ENCODE measurements at places on chromosomes 13 and 19. TPM values are rescaled to one million over a fixed set of nuclear protein-coding genes. Genes with fewer than 3 reads are reported as not detected.

ITGBL1 gene
- 1.2 TPM for polyA plus RNA-seq

KLK12 gene
- 0.06 TPM for polyA plus RNA-seq

ZNF540 gene
- 4.7 TPM for polyA plus RNA-seq

CLC gene
- 1.2 TPM for polyA plus RNA-seq

CACNG7 gene
- 1.4 TPM for polyA plus RNA-seq

IGFL2 gene
- polyA plus RNA-seq, result not detected

ABHD13 gene
- polyA plus RNA-seq, result 19.0 TPM

PCP2 gene
- polyA plus RNA-seq, result 1.6 TPM

JOSD2 gene
- polyA plus RNA-seq, result 9.0 TPM

DNA sequence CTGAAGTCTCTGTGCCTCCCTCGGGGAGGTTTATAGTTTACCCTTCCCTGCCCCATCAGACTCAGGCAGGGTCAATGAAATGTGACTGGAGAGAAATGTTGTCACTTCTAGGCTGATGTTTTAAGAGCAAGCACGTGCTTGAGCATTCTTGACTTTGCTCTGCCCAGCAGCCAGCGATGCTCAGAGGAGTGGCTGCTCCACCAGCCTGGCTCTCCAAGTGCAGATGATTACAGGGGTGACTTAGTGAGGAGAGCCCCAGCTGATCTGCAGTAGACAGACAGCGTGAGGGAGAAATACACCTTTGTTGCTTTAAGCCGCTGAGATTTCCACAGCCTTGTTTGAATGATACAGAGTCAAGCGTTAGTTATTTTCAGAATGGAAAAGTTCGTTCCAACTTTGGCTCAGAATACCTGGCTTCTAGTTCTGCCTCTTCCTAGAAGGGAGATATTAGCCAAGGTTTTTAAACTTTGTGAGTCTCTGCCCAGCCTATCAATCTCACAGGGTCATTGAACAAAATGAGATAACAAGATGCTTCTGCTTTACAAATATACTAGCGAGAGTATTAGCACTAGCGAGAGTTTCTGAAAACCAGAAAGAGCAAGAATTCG lies 143.6 kb downstream of the OXGR1 start:
- no peak for DNase-seq

DNA sequence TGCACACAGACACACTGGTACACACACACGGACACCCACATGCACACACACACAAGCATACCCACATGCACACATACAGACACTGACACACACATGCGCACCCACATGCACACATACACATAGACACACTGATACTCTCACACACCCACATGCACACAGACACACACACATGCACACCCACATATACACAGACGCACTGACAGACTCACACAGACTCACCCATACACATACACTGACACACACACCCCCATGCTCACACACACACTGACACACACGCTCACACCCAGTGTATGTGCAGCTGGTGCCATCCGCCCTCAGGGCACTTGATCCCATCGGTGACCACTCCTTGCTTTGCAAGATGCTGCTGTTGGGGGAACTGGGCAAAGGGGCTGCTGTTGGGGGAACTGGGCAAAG lies 9.7 kb upstream of the RASA3 start:
- no peak for DNase-seq

- no peak for DNase-seq
Measured at GRCh38 chr13:30105381-30105780, 202.0 kb downstream of the KATNAL1 start.

DNA sequence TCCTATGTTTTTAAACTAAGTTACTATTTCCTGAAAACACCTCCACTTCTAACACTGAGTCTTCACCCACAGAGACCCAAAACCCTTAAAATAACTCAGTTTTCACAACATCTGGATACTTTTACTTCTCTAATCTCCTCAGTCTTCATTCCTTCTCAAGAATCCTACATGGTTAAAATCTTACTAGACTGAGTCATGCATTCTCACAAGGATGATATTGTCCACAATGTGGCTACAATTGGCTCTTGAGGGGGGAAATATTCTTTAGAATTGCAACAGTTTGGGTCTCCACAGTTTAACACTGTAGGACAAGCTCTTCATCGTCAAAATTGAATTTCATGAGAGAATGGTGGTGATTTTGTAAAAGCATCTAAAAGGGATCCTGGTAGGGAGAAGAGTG lies 397.1 kb downstream of the SLITRK5 start:
- DNase-seq, result no peak

DNA sequence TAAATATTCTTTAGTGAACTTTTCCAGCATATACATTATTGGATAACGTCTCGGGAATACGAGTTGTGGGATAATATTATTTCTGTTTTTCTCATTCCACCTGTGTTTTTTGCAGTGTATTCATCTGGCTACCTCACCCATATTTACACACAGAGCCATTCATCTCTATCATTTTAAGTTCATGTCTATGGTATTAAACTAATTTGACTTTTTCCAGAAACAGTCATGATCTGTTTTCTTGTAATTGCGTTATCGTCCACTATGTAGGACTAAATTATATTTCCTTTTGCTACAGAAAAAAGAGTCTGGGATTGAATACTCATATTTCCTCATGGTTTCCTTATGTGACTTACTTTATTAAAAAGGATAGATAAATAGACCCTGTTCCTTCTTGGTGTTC lies 2.7 kb downstream of the ATP11A start:
- no peak for DNase-seq

GRCh38 chr13:100139817-100140216 lies 50.9 kb downstream of the PCCA start:
- DNase-seq, result no peak

DNA sequence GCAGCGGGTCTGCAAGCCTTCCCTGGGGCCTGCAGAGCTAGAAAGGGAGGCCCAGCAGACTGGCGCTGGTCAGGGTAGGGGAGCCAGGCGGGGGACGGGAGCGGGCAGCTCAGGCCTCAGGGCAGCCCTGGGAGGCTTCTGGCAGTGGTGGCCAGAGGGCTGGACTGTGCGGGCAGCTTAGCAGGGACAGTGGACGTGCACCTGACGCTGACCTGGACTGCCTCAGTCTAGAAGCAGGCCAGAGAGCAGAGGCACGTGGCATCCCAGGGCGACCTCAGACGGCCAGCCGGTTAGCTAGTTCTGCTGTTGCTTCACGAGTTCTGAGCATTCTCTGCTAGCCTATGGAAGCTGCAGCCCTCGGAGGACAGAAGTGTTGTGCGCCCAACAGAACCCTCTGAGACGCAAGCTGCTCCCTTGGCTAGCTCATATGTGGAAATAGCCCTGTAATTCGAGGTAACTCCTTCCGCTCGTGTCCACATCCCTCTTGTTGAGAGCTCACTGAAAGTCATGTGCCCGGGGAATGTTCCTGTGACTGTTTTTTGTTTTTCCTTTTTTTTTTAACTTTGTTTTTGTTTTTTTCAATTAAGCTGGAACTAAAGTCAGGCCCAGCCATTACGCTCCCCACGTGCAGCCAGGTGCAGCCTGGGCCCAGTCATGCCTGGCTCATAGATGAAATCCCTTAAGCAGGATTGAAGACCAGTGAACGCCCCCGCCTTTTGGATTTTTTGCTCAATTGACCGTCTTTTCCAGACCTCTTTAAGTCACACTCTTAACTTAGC lies 1.9 kb upstream of the FAM174C start:
- no peak for DNase-seq

GRCh38 chr19:16942583-16942982 lies 53.8 kb downstream of the F2RL3 start:
- no peak for DNase-seq

DNA sequence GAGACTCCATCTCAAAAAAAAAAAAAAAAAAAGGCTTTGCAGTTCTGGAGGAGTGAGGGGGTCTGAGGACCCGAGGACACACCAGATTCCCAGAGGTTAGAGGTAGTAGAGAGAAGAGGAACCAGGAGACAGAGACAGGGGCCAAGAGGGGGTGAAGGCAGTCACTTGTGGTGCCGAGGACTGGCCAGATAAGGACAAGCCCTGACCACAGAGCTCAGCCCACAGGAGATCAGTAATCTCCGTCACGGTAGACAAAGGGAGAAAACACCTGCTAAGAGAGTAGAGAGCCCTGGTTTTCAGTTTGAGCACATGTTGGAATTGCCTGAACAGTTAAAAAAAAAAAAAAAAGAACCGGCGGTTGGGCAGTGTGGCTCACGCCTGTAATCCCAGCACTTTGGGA lies 1.7 kb upstream of the PRAM1 start:
- no peak for DNase-seq

DNA sequence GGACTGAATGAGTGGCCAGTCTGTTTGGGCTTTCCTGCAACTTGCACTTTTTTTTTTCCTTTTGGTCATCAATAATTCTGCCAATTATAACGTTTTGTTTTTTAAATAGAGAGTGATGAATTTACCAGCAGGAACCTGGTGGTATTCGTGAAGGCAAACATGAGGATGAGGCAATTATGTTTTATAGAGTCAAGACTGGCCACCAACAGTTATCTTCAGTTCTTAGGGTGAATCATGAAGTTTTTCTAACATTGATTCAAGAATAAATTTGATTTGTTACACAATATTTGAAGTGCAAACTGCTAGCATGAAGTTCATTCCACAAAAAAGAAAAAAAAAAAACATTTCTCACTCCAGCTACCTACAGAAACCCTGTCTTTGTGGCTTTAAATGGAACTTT lies 244.5 kb downstream of the SPRY2 start:
- DNase-seq, result no peak

GRCh38 chr19:17138937-17139598 lies 63.5 kb downstream of the MYO9B start:
- DNase-seq, result no peak

DNA sequence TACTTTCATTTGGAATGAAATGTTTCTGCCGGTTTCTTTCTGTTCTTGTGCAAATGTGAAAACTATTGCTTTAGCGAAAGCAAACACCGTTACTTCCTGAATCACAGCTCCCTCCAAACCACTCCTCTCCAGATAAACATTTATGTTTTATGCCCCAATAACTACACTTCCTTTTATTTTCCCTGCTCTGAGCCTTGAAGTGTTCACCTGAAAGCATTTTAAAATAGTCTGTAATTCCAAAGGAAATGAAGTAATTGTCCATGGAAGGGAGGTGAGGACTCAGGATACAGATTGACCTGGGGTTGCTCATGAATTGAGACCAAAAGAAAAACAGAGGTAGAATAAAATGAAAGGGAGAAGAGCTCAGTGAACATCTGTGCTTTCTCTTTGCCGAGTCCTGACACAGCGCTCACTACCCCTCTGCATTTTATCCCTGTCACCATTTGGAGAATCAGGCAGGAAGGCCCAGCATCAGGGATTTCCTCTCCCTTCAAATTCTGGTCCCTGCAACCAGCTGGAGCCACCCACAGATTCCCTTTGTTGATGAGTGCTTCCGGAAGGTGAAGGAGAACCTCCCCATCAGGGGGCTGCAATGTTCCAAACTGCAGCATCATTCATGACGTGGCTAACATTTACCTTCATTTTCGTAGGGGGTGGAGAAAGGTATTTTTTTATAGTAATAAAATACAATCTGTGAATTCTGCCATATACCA lies 171.9 kb downstream of the ITGBL1 start:
- peak; percentile 23 for DNase-seq

- DNase-seq, result no peak
Measured at GRCh38 chr13:21998279-21998990, 327.6 kb downstream of the FGF9 start.

DNA sequence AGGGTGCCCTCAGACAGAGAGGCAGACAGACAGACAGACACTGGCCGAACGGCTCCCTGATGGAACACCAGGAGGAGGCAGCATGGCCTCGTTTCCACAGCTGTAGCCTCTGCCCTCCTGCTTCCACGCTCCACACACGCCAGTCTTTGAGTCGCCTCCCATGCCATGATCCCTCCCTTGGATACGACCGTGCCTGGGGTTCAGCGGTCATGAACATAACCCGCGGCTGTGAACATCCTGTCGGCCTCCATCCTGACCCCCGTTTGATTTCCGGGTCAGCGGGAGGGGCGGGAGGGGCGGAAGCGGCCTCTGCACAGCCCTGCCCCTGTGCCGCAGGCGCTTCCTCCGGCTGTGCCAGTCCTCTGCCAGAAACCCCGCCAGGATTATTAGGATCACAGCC lies 23.4 kb downstream of the GP6 start:
- no peak for DNase-seq

Data from right renal pelvis (tissue), 4 donors.